Smooth muscle cell of the umbilical artery (primary cell): ENCODE measurements at places on chromosomes 4 and X. TPM values are rescaled to one million over a fixed set of nuclear protein-coding genes. Genes with fewer than 3 reads are reported as not detected.

The BEND4 gene
- total RNA-seq: not detected in 2 replicates

The C4orf54 gene
- under 0.01 TPM in 1 of 2 replicates, not detected in the other for total RNA-seq

The MAGEA1 gene
- total RNA-seq: not detected in 2 replicates

The CLNK gene
- not detected in 2 replicates for total RNA-seq

The P2RY10 gene
- total RNA-seq: not detected in 2 replicates

The SSX2 gene
- total RNA-seq: not detected in 2 replicates

The VCX3B gene
- not detected in 2 replicates for total RNA-seq
